ENCODE measurements at places on chromosomes 3 and 15. TPM values are rescaled to one million over a fixed set of nuclear protein-coding genes. Genes with fewer than 3 reads are reported as not detected.

SAMD7 gene
- total RNA-seq = not detected

GPR156 gene
- total RNA-seq = 0.42 TPM

SLC35G2 gene
- 0.21 TPM for total RNA-seq

ARGFX gene
- not detected for total RNA-seq

FSTL1 gene
- total RNA-seq = 2.6 TPM

SMAD6 gene
- total RNA-seq = 1.9 TPM

CCR2 gene
- total RNA-seq = 6.9 TPM

HSPBAP1 gene
- 12.9 TPM for total RNA-seq

AGTR1 gene
- 0.10 TPM for total RNA-seq

MCTP2 gene
- total RNA-seq = 55.9 TPM

APOD gene
- total RNA-seq = not detected

All from mononuclear cell (primary cell).